ENCODE measurements at places on chromosomes 13 and 19.

DNA sequence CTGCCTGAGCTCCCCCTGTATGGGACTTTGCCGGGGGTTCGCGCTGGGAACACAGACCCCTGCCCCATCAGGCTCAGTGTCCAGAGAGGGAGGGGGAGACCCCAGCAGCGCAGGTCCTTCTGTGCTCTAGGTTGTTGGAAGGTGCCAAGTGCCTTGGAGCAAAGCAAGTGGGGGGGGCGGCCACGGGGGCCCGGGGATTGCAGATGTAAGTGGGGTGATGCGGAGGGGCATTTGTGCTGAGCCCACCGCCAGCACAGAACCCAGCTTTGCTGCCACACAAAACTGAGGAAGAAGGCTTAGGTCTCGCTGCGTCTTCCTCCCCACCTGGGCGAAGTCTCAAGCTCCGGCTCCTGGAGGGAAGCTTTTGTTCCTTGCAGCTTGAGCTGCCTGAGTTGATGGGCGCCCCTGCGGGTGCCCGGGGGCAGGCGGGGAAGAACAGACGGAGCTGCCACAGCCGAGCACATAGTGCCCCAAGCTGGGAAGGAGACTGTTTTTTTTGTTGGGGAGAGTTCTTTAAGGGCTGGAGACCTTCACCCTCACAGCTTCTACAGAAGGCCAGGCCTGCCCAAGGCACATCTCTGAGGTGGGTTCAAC is 1.5 kb upstream of the NTN5 start:
- DNase-seq: no peak

GRCh38 chr19:32269831-32270230 is 75.6 kb upstream of the ZNF507 start:
- no peak for DNase-seq

GRCh38 chr19:35732540-35733179 is 9.6 kb downstream of the IGFLR1 start:
- DNase-seq: no peak

DNA sequence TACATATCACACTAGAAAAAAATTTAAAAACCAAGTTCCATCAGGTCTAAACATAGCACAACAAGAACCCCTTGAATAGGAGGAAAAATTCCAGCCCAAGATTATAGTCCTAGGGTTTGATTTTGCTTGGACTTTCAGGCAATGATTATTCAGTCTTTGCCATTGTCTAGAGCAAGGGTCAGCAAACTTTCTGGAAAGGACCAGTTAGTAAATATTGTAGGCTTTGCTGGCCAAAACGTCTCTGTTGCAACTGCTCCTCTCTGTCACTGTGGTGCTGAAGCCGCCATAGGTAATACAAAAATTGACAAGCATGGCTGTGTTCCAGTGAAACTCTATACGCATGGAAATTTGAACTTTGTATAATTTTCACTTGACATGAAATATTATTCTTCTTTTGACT is 95.5 kb upstream of the UBAC2 start:
- no peak for DNase-seq

GRCh38 chr19:9014803-9015202 is 4.6 kb upstream of the MUC16 start:
- no peak for DNase-seq

DNA sequence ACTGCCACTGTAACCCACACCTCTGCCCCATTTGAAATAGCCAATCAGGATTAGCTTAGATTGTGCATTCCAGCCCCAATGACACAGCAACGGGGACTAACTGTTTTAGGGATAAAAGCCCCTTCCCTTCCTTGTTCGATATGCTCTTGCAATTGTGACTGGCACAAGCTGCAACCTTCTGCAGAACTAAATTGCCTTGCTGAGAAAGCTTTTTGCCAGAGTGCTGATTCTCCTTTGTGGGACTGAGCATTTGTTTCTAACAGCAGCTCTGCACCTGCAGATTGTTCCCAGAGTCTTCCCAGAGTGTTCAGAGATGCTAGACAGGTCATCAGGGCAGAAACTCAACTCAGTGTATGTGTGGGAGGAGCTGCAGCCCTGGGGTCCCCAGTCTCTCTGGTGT is 115.8 kb downstream of the ZNF675 start:
- DNase-seq: no peak

GRCh38 chr19:33763633-33764371 is 32.9 kb upstream of the KCTD15 start:
- no peak for DNase-seq

DNA sequence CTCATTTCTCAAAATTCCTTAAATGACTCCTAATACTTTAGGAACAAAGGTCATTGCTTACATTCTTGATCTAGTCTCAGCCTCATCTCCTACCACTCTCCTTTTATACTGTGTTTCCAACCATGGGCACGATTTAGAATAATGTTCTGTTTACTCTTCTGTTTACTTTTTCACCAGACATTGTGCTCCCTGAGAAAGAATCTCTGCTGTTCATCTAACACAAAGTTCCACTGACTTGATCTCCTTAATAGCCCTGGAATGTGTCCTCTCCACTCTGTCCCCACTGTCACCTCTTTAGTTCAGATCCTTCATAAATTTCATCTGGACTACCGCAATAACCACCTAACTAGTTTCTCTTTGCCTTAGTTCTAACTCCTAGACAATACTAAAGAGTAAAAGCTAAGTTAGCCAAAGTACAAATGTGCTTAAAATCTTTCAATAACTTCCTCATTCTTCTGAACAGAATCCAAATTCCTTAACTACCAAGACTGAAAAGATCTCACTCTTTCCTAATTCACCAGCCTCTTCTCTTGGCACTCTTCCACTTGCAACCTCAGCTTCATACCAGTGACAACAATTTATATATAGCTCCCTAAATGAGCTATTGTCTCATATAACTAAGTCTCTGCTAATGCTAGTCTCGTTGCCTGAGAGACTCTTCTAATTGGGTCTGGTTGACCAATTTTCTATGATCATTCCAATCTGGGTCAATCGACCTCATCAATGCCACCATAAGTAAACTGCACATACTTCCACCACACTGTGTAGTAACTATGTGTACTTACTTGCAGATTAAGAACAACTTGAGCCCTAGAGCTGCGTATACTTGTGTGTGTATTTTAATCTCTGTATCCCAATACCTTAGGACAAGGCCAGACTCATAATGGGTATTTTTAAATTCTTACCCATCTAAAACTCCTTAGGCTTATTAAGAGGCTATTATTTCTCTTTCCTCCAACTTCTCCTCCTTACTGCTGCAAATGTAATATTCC is 179.9 kb downstream of the VWA8 start:
- no peak for DNase-seq

GRCh38 chr19:52048555-52049501 is at the start of gene ZNF432:
ZNF432 (minus strand) TSS chr19:52048838; CDS start chr19:52046868, 1,970 bp downstream.
- DNase-seq: peak; percentile 96

- DNase-seq: no peak
These were observed 366.9 kb downstream of the KLF12 start for GRCh38 chr13:73767191-73767741.

GRCh38 chr19:802498-803098 is 5.3 kb downstream of the PTBP1 start:
- DNase-seq: no peak
